ENCODE measurements at places on chromosomes 6 and 20.

- DNase-seq = no peak
These were observed 516.5 kb downstream of the PRKN start for GRCh38 chr6:162211022-162211421.

DNA sequence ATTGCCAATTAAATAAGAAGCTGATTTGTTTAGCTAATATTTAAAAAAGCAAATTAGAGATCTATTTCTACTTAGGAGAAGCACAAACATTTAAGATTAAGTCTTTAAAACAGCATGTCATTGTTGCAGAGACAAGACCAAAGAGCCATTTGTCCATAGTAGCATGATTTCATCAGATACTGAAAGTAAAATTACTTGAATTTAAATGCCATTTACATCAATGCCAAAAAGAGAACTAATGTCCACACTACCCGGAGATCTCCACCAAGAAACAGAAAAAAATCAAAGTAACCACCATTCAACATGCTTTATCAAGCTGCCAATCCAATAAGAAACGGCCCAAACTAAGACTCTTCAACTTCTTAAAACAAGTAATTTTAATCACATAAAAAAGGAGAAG, 15.7 kb downstream of the AURKA start:
- DNase-seq = no peak

DNA sequence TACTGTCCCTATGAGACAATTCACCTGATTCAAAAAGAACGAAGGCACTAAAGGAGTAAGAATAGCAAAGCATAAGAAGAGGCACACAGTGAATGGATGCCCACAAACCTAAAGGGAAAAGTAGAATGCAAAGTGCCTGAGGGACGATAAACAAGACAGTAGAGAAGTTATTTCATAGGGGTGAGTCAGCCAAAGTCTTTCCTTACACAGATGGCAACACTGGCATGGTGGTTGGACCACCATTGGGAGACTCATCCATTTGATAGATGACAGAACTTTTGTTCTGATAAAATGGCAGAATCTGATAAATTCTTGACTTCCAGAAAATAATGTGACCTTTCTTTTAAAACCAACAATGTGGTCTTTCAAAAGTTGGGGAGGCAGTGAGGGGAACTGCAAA, 148.1 kb upstream of the HDAC2 start:
- DNase-seq = no peak

- no peak for DNase-seq
These were observed 133.3 kb upstream of the SPTLC3 start for GRCh38 chr20:12875510-12875909.

GRCh38 chr20:50632236-50632635, 59.1 kb downstream of the RIPOR3 start:
- DNase-seq = no peak
